Suppressor macrophage treated with lipopolysaccharide for 4 hours (primary cell): ENCODE measurements at places on chromosomes 4 and X.
A peak's percentile ranks its signal among the peaks of the same experiment; 100 is the strongest.

DNA sequence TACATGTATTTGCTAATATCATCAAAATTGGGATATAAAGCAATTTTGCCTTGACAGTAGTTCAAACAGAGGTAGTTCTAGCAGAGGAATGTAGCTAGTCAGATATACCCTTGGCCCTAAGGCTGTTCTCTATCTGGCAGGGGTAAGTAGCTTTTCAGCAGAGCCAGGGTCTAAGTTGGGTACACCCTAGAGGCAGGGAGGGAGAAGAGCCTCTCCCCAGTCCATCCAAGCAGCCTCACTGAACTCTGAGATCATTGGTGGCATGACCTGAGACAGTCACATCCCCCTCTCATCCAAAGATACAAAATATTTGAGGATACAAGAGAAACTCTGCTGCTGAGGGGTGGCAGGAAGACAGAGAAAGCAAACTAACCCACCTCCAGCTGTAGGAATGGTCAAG lies 343.7 kb downstream of the DHX15 start:
- DNase-seq = no peak

DNA sequence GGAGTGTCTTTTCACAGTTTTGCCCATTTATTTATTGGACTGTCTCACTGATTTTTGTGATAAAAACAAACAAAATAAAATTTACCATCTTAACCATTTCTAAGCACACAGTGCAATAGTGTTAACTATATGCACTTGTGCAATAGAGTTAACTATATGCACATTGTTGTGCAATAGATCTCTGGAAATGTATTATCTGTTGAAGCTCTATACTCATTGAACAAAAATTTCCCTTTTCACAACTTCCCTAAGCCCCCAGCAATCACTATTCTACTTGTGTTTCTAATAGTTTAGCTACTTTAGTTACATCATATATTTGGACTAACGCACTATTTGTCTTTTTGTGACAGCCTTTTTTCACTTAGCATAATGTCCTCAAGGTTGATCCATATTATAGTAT lies 59.7 kb upstream of the BEX4 start:
- no peak for DNase-seq

- DNase-seq = no peak
Measured at GRCh38 chr4:39169426-39169825, 12.9 kb upstream of the WDR19 start.

- no peak for DNase-seq
Measured at GRCh38 chr4:1400831-1401408, 5.3 kb downstream of the NKX1-1 start.

DNA sequence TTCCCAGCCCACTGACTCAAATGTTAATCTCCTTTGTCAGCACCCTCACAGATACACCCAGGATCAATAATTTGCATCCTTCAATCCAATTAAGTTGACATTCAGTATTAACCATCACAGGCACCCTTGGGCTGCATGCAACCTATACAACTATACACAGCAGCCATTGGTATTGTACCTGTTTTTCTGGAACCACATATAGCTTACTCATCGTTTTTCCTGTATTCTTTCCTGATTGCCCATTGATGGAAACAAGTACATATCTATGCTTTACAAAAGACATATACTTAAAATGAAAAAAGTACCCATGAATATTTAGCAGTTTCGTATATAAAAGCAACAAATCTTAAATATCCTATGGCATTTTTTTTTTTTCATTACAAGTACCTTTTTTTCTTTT lies 3.7 kb upstream of the FOXR2 start:
- DNase-seq = no peak

- DNase-seq = peak; percentile 69
Measured at GRCh38 chrX:1493877-1494510, 41.3 kb upstream of the ASMTL start.

DNA sequence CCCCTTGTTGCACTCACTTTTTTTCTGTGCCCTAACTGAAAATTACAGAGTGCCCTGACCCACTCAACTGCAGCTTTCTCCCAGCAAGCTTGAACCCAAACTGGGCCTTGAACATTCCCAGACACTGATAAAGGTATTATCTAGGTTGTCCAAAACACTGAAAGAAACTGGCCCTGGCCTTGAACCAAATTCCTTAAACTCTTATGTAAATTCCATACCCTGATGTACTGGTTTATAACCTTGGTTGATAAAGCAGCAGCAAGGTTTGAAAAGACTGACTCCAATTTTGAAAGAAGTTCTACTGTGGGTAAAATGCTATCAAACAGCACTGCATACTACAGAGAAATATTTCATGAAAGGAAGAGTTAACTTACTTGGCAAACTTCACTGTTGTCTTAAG lies 125.6 kb downstream of the PHF8 start:
- DNase-seq = no peak

DNA sequence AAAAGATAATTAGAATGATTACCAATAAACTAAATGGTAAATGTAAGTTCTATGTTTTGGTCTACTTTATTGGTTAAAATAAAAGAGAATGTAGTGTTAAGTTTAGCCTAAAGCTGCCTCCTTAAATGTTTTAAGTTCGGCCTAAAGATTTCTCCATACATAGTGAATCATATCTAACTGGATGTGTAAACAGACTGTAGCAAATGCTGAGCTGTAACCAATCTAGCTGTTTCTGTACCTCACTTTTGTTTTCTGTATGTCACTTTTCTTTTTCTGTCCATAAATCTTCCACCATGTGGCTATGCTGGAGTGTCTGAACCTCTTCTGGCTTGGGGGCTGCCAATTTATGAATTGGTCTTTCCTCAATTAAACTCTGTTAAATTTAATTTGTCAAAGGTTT lies 121.2 kb downstream of the TBCK start:
- DNase-seq = no peak

GRCh38 chrX:127459790-127460189 lies 592.4 kb downstream of the ACTRT1 start:
- no peak for DNase-seq

DNA sequence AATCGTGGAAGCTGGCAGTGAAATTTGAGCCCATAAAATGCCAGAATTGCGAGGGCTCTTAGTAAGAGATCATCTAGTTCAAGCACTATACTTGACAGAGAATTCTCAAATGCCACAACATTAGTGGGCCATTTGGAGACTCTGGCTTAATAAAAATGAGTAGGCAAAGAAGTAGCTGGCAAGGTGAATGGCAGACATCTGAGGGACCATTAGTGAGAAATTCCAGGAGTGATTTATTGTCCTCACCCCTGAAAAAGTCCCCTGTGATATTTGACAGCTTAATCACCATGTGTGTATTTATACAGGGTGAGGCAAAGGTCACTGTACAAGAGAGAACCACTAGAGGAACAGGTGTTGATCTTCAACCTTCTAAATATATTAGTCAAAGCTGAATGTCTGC lies 207.5 kb downstream of the CHRDL1 start:
- DNase-seq = no peak
